ENCODE measurements at places on chromosomes 5 and 9.

DNA sequence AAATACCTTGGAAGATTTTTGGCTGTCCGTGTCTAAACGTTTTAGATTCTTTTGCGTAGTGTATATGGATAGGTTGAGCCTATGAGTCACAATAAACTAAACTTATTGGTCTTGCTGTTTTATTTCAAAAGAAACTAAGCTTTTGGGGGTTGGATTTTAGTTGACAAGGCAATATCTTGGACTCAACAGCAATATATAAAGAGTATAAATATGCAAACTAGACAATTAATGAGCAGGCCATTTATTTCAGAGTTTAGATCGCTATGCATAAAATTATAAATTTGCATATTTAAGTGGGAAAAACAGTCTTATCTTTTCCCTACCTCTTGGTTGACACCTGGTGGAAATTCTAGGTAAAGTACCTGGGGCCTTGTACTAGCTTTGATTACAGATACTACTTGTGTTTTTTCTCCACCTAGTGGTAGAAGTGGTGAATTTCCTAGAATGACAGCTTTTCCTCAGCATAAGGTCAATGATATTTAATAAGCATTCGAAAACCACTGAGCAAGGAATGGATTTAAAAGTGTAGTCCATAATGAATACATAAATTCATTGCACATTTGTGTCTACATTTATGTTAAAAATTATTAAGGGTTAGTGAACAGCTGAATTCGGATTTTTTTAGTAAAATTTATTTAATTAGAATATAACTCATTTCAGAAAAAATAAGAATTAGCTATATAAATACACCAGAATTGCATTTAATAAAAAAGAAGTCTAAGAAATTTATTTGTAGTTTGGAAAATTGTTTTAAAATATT is 1.7 kb upstream of the ARRDC3 start:
- no peak for DNase-seq

GRCh38 chr5:39264528-39264927 is 45.2 kb upstream of the FYB1 start:
- DNase-seq = no peak

DNA sequence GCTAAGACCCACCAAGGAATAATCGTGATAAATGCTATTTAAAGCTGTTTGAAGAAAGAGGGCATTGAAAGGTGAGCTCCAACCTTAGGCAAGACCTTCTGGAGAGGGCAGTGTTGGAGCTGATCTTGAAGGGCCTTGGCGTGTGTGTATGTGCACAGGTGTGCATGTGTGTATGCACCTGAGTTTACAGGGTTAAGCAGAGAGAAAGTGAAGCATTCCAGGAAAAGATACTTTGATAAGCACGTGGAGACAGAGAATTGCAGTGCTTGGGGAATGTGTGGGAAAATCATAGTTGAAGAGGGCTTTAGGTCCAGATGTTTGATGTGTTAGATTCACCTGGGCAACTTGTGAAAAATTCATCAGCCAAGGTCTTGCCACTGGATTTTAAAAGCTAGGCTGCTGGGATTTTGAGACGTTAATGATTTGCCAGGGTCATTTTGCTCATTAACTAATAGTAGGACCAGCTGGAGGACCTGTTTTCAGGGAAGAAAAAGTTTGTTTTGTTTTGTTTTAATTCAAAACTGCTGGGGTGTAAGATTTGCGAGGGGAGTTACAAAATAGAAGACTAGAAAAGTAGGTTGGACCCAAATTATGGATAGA is 78.3 kb upstream of the ANKRD55 start:
- no peak for DNase-seq

- no peak for DNase-seq
Observed at GRCh38 chr9:69980041-69980440, 63.6 kb upstream of the MAMDC2 start.

GRCh38 chr9:131651599-131651998 is 88.3 kb downstream of the RAPGEF1 start:
- no peak for DNase-seq

DNA sequence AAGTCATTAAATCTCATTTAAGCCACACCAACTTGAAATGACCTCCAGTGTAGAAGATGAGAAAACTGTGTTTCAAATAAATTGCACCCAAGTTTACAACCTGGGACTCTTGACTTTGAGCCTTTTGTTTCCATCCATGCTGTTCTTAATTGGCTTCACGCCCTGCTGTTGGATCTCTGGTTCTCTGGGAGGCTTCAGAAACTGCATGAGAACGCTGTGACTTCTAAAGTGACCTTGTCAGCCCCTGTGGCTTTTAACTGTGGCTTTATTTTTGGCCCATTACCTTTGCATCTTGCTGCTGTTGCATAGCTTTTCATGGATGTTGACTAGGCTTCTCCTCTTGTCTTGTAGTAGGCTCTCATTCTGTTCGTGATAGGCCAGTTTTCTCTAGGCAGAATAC is 29.3 kb downstream of the TNFAIP8 start:
- no peak for DNase-seq

DNA sequence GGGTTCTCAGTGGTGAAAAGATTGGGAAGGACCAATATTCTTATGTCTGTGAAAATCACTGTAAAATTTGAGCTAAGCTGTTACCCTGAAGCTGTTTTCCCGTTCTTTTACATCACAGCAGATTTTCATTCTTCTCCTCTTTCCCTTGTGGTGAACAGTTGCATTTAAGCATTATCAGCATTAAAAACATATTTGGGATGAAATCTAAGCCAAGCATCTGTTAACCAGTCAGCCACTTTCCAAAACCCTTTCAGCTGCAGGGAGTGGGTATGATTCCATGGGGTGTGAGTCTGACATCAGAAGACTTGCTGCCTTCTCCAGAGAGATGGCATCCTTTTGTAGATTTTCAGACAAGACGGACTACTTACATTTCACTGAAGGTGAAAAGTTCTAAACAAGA is 97.2 kb downstream of the TRIO start:
- no peak for DNase-seq

GRCh38 chr5:170303549-170303948 is 6.0 kb upstream of the LCP2 start:
- no peak for DNase-seq

GRCh38 chr5:179516221-179516620 is 34.1 kb upstream of the RUFY1 start:
- no peak for DNase-seq

GRCh38 chr5:95110118-95110517 is 174.8 kb downstream of the MCTP1 start:
- no peak for DNase-seq

- DNase-seq = no peak
Observed at GRCh38 chr5:10329820-10330481, 22.2 kb upstream of the CMBL start.

DNA sequence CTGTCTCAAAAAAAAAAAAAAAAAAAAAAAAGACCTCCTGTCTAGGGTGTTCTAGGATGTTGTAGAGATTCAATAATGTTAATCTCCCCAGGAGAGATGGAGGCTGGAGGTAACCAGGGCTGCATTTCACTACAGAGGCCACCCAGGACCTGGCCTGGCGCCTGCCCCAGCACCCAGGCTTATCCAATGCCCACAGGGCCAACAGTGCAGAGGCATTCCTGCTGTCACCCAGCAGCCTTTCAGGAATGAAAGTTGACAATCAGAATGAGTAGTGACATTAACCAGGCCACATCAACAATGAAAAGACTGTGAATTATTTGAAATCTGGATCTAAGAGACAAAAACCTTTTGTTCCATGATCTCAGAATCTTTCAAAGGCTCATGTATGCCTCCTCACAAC is 36.2 kb upstream of the GABRP start:
- DNase-seq = no peak

GRCh38 chr5:176836811-176837706 is 26.7 kb downstream of the UNC5A start:
- no peak for DNase-seq

- DNase-seq = no peak
Observed at GRCh38 chr9:76405868-76406267, 11.6 kb upstream of the RFK start.

DNA sequence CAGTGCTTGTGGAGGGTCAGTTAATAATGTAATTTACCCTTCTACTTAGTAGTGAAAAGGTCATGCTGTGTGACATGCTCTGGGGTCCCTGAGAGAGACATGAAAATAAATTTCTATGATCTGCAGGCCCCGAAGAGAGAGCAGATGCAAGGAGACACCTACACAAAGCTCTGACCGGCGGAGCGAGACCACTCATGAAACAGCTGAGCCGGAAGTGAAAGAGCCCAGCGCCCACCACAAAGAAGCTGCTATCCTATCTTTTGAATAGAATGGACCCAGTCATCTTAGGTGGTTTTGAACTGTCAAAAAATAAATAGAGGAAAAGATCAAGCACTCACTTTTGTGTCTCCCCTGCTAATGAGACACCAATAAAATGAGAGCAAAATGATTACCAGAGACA is 190.0 kb downstream of the MED10 start:
- no peak for DNase-seq

- DNase-seq = no peak
Observed at GRCh38 chr9:9498128-9498527, 1114.7 kb downstream of the PTPRD start.

DNA sequence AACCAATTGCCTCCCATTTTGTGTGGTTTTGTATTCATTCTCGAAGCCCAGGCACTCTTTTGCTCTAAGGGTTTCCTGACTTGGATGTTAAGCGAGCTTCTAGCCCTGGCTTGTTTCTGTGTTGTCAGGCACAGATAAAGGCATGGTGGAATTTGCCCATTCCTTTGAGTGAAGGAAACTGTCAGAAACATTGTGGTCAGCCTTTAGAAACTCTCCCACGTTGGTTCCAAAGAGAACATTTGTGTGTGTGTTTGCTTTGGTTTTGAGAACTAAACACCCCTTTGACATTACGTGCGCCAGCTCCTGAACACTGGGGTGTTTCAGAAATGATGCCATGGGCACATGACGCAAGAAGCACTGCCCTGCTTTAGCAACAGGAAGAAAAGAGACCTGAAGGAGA is 320.9 kb downstream of the NTRK2 start:
- DNase-seq = no peak

DNA sequence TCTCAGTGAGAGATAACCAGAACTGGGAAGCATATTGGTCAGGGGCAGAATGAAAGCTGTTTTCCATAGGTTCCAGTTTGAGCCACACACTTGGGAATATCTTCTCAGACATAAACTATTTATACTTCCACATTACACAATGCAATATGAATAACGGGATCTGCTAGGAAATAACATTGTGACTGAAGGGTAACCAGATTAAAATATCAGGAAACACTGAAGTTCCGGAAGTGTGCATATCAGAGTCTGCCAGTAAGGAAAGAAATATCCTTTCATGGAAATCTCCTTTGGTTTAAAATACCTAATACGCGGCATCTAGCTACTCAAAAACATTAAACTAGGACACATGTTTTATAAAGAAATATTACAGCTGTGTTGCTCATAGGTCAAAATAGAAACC is 56.3 kb downstream of the ST8SIA4 start:
- DNase-seq = no peak

DNA sequence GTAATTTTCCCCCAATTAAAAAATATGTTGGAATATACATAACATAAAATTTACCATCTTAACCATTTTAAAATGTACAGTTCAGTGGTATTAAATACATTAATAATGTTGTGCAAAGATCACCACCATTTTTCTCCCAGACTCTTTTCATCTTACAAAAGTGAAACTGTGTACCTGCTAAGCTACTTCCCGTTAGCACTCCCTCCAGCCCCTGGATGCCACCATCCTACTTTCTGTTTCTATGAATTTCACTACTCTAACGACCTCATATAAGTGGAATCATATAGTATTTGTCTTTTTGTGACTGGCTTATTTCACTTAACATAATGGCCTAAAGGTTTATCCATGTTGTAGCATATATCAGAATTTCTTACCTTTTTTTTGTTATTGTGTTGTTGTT is 112.9 kb downstream of the HSPA4 start:
- no peak for DNase-seq

DNA sequence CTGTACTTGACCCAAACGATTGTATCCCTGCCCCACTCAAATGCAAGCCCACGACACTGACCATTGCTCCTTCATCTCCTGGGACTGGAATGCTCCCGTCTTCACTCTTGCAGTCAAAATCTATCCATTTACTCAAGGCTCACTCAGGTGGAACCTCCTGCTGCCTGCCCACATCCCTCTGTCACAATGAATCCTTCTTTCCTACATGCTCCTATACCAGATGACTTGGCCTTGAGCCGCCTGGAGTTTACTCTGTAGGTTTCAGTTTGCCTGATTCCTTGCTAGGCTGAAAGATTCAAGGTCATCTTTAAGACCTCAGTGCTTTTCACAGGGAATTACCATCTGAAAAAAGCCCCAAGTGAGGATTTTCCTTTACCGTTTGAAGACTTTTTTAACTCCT is 264.1 kb downstream of the GLIS3 start:
- no peak for DNase-seq

GRCh38 chr5:113299591-113299990 is 135.2 kb downstream of the TSSK1B start:
- no peak for DNase-seq

DNA sequence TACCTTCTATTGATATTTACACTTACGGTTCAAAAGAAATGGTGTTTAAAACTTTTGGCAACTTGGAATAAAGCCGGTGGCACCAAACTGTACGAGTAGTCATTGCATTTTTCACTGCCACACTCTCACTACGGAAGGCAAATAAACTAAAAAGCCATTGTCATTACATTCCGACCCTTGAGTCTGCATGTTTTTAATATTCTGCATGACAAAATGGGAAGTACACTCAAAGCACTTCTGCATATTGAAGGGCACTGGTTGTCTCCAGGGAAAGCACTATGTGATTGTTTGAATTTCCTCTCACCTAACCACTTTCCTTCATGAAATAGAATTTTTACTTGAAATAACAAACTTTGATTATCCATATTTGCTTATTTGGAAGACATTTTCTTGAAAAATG is 426.3 kb downstream of the CETN3 start:
- DNase-seq = no peak

GRCh38 chr5:33457126-33457525 is 16.4 kb downstream of the TARS1 start:
- no peak for DNase-seq

DNA sequence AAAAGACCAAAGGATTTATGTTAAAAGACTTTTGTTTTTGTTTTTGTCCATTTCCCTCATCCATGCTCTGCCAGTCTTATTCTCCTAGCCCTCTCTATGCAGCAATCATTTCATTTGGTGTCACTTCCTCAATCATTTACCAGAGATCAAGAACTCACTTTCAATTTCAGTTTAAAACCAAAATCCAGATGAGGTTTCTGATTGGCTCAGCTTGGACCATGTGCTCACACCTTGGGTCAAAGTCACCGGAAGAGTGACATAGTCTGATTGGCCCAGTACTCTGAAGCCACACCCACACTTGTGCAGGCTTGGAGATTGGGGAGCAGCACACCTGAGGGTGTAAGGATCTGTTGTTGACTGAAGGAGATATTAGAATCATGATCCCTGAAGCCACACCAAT is 79.6 kb downstream of the TLR4 start:
- no peak for DNase-seq

- DNase-seq = no peak
Observed at GRCh38 chr5:18566671-18567070, 932.4 kb downstream of the TAF11L14 start.

DNA sequence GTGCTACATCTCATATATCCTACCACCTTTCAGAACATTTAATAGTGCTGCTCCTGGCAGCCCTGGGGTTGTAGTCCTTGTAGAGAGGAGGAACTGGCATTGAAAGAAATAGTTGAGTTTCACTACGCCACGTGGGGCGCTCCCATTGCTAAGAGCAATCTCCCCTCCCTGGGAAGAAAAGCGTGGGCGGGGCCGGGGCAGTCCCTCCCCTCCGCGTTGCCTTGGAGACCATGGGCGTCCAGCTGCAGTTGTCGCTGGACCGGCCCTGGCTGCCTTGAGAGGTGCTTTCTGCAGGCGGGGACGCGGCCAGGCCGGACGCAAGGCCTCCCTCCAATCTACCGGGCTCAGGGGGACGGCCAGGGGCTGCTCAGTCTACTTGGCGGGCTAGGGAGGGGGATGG is 368 bp upstream of the CCDC180 start:
- DNase-seq = no peak

GRCh38 chr9:135789838-135790291 is 87.9 kb downstream of the KCNT1 start:
- no peak for DNase-seq
